ENCODE measurements at places on chromosomes 12 and 14.

GRCh38 chr14:104530646-104531045 lies 48.9 kb upstream of the C14orf180 start:
- no peak for DNase-seq

GRCh38 chr14:92692822-92693226 lies 55.6 kb downstream of the LGMN start:
- DNase-seq = no peak

DNA sequence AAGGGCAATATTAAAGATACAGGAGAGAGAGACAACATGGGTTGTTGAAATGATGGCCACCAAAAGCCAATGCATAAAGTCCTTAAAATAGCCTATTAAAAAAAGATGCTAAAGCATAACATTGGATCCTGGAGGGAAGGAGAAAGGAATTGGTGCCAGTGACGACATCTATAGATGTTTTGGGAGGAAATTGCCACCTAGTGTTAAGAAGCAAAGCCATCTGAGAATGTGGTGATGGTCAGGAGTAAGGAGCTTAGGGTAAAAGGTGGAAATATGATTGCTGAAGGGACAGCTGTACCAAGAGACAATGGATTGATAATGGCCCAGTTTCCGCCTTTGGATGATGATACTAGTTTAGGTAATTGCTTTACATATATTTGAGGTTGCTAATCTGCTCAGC lies 85.1 kb downstream of the TMEM30B start:
- no peak for DNase-seq

GRCh38 chr12:120012067-120012621 lies 23.1 kb downstream of the BICDL1 start:
- DNase-seq = no peak

- no peak for DNase-seq
Observed at GRCh38 chr12:69994724-69995173, 169.7 kb downstream of the MYRFL start.

GRCh38 chr14:74563586-74564159 lies 48.4 kb downstream of the LTBP2 start:
- no peak for DNase-seq

- no peak for DNase-seq
Observed at GRCh38 chr12:102573237-102573636, 92.9 kb upstream of the IGF1 start.
